T-cell (primary cell): ENCODE measurements at places on chromosomes 16 and 17.

GRCh38 chr17:3893720-3894116 lies 865 bp upstream of the CAMKK1 start:
- no peak for DNase-seq

DNA sequence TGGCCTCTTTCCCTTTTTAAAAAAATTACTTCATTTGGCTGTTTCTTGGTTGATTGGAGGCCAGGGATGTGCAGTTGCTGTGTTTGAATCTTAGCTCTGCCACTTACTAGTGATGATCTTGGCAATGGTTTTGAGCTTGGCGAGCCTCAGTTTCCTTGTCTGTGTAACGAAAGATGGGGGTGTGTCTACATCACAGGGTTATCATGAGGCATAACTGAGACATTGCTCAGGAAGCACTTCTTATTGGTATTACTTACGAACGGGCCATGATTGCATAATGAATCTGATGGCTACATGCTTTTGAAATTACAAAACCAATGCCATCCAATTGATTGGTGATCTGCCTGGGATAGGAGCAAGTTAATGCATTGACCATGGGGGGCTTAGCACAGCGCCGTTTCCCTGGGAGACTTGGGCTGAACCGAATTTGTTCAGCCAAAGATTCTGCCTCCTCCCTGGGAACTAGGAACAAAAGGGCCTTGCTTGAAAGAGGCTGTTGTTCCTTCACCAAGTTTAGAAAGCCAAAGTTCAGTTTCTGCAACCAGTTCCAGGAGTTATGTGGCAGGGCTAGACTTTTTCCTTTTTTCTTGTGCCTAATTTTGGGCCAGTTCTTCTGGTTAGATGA lies 21.9 kb downstream of the CMIP start:
- no peak for DNase-seq

DNA sequence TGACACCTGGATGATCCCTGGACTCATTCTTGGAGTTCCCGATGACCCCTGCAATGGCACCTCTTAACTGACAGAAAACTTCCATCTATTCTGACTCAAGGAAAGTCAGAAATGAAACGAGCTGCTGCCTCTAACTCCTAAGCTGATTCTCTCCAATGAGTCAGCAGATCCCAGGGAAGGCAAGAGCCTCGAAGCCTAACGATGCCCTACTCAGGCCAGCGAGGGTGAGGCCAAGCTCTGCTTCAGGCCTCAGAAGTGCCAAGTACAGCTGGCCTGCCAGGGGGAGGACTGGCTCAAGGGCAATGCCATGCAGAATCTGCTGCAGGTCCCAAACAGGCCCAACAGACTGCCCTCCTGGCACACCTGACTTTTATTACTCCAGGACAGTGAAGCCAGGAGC lies 36.3 kb downstream of the PLXDC1 start:
- no peak for DNase-seq

- DNase-seq = no peak
These were observed 10.6 kb downstream of the QRICH2 start for GRCh38 chr17:76297436-76297835.

DNA sequence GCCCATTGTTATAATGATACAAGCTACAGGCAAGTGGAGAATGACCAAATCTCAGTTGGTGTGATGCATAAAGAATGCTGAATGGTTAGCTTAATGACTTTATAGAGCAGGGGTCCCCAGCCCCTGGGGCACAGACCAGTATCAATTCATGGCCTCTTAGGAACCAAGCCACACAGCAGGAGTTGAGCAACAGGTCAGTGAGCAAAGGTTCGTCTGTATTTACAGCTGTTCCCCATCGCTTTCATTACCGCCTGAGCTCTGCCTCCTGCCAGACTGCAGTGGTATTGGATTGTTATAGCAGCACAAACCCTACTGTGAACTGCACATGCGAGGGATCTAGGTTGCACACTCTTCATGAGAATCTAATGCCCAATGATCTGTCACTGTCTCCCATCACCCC lies 114.0 kb upstream of the ZFHX3 start:
- no peak for DNase-seq

GRCh38 chr17:56182081-56182480 lies 28.8 kb downstream of the ANKFN1 start:
- DNase-seq = no peak

DNA sequence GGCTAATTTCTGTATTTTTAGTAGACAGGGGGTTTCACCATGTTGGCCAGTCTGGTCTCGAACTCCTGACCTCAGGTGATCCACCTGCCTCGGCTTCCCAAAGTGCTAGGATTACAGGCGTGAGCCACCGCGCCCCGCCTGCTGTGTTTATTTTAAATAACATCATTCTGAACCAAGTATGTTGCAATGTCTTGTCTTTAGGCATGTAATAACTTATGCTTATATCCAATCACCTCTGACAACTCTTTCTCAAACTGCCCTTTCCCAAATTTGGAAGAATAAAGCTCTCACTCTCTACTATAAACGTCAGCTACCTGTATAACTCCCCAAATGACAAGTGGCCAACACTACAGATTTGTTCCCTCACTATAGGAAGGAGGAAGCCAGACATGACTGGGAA lies 103.1 kb upstream of the FA2H start:
- DNase-seq = no peak

- DNase-seq = no peak
These were observed 4.7 kb downstream of the ABAT start for GRCh38 chr16:8679151-8679550.
